Activated CD4-positive, alpha-beta T cell treated with anti-CD3 and anti-CD28 coated beads, Interleukin-2, amount 10 ng/mL, durations not matched to agents 24 days and 14 days (primary cell): ENCODE measurements at places on chromosomes 5 and 9. TPM values are rescaled to one million over a fixed set of nuclear protein-coding genes. Genes with fewer than 3 reads are reported as not detected.

TMEM215 gene
- total RNA-seq, result not detected in 2 replicates

CYLC2 gene
- total RNA-seq, result not detected in 2 replicates

LHX6 gene
- total RNA-seq, result not detected in 2 replicates

CCL27 gene
- 0.52 and 0.70 TPM in 2 replicates for total RNA-seq

HMCN2 gene
- total RNA-seq, result not detected in 2 replicates

UBLCP1 gene
- 30.2 and 31.2 TPM in 2 replicates for total RNA-seq

HK3 gene
- 0.21 and 0.85 TPM in 2 replicates for total RNA-seq

IL31RA gene
- 0.63 and 0.92 TPM in 2 replicates for total RNA-seq

OMD gene
- total RNA-seq, result not detected in 2 replicates

FLT4 gene
- 1.7 and 2.0 TPM in 2 replicates for total RNA-seq

MAST4 gene
- total RNA-seq, result 16.1 and 18.3 TPM in 2 replicates

SLC36A2 gene
- not detected in 2 replicates for total RNA-seq

ORM2 gene
- not detected in 2 replicates for total RNA-seq

FOXD4L6 gene
- not detected in 2 replicates for total RNA-seq

HSPA4 gene
- 267 and 270 TPM in 2 replicates for total RNA-seq

MYMK gene
- total RNA-seq, result not detected in 2 replicates

GPR150 gene
- 0.33 and 0.56 TPM in 2 replicates for total RNA-seq

RASEF gene
- total RNA-seq, result not detected in 2 replicates

WDR38 gene
- total RNA-seq, result not detected in 2 replicates

ARID3C gene
- total RNA-seq, result 0.14 TPM in 1 of 2 replicates, not detected in the other

GGTA1 gene
- 0.14 TPM in 1 of 2 replicates, not detected in the other for total RNA-seq

MATR3 gene
- 243 and 258 TPM in 2 replicates for total RNA-seq

SAXO1 gene
- not detected in 2 replicates for total RNA-seq

CENPP gene
- 26.9 and 27.5 TPM in 2 replicates for total RNA-seq

RASGEF1C gene
- total RNA-seq, result not detected in 2 replicates

ADGRD2 gene
- total RNA-seq, result not detected in 2 replicates

CTNND2 gene
- not detected in 2 replicates for total RNA-seq

OR1J2 gene
- not detected in 2 replicates for total RNA-seq

FBXW2 gene
- 84.9 and 87.9 TPM in 2 replicates for total RNA-seq

SPAG8 gene
- 0.21 and 0.52 TPM in 2 replicates for total RNA-seq

ADAMTS12 gene
- not detected in 2 replicates for total RNA-seq

ANKRD34B gene
- not detected in 2 replicates for total RNA-seq

SPAAR gene
- not detected in 2 replicates for total RNA-seq

CKMT2 gene
- total RNA-seq, result not detected in 2 replicates

NOL6 gene
- 86.7 and 86.8 TPM in 2 replicates for total RNA-seq

WNT8A gene
- not detected in 2 replicates for total RNA-seq

TTC39B gene
- 20.3 and 22.2 TPM in 2 replicates for total RNA-seq

DCP2 gene
- total RNA-seq, result 73.6 and 78.8 TPM in 2 replicates

CXCL14 gene
- not detected in 2 replicates for total RNA-seq

CCDC171 gene
- total RNA-seq, result 1.5 and 1.6 TPM in 2 replicates

WDR55 gene
- 41.6 and 42.9 TPM in 2 replicates for total RNA-seq

ZFP2 gene
- 0.33 TPM in 1 of 2 replicates, not detected in the other for total RNA-seq

MARCOL gene
- not detected in 2 replicates for total RNA-seq

PCDHB15 gene
- total RNA-seq, result not detected in 2 replicates

HTR4 gene
- not detected in 2 replicates for total RNA-seq

ACOT12 gene
- total RNA-seq, result not detected in 2 replicates

OR13C5 gene
- total RNA-seq, result not detected in 2 replicates

MPDZ gene
- total RNA-seq, result not detected in 2 replicates

SLC25A48 gene
- total RNA-seq, result not detected in 2 replicates

ENHO gene
- total RNA-seq, result not detected in 2 replicates

ANKRD20A1 gene
- 1.1 and 1.2 TPM in 2 replicates for total RNA-seq

DMRTA1 gene
- total RNA-seq, result not detected in 2 replicates

SPINK4 gene
- not detected in 2 replicates for total RNA-seq

MELK gene
- total RNA-seq, result 54.2 and 57.0 TPM in 2 replicates

CTSV gene
- 0.45 and 0.51 TPM in 2 replicates for total RNA-seq

SOHLH1 gene
- not detected in 2 replicates for total RNA-seq

CDKN2B gene
- 0.21 and 0.33 TPM in 2 replicates for total RNA-seq

DAPK1 gene
- 2.2 and 3.6 TPM in 2 replicates for total RNA-seq

TIMD4 gene
- total RNA-seq, result 13.9 and 15.1 TPM in 2 replicates
